CD14-positive monocyte (primary cell): ENCODE measurements at places on chromosomes 16 and 17.

- DNase-seq: no peak
Measured at GRCh38 chr17:56785405-56785804, 48.3 kb downstream of the C17orf67 start.

DNA sequence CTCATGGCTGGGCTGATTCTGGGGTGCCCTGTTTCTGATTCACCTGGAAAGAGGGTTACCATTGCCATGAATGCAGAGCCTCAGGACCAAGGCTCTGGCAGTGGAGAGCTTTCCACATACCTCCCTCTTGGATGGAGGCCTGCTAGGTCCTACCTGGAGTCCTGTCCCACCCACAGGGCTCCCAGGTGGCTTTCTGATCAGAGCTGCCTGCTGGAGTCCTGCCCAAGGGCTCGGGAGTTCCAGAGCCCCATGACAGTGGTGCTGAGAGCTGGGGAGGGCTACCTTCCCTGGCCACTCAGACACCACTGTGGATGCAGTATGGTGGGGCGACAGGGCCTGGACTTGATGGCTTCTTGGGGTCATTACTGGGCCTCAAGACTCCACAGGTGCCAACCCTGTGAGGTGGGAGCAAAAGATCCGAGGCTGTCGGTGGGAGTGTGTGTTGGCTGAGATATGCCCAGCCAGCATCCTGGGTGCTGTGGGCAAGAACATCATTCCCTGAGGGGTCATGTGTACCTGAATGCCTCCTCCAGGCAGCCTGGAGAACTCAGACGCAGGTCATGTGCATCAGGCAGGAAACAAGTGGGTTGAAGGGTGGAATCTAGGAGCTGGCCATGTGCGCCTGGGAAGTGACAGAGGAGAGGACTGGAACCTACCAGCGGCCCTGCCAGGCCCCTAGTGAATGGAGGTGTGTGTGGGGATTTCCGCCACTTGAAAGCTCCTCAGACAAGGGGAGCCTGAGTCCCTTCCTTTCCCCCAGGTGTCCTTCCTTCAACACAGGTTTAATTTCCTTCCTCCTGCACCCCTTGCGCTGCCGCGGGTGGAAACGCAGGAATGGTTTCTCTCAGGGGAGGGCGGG is 2.3 kb upstream of the WNT3 start:
- DNase-seq: no peak

DNA sequence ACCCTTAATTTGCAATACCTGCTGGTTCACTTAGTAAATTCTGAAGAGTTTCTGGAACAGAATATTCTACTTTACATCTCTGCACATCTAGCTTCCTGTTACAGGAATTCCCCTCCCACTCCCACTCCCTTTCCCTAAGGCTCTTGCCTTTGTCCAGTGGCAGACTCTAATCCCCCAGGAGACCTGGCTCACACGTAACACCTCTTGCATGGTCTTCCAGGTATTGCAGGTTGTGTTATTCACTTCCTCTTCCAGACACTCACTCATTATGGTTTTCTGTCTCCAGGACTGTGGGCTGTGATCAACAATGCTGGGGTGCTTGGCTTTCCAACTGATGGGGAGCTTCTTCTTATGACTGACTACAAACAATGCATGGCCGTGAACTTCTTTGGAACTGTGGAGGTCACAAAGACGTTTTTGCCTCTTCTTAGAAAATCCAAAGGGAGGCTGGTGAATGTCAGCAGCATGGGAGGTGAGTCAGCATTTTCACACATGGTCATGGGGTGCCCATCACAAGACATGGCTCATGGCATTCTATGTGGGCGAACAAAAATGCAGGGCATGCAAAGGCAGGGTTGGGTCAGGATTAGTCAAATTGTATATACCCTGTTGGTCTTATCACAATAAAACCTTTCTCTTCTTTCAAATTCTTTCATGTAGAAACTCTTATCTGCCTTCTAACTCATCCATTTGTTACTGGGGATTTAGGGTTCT is 35.8 kb downstream of the HSD17B2 start:
- no peak for DNase-seq

GRCh38 chr16:81069063-81069462 is 8.0 kb downstream of the C16orf46 start:
- DNase-seq: no peak

DNA sequence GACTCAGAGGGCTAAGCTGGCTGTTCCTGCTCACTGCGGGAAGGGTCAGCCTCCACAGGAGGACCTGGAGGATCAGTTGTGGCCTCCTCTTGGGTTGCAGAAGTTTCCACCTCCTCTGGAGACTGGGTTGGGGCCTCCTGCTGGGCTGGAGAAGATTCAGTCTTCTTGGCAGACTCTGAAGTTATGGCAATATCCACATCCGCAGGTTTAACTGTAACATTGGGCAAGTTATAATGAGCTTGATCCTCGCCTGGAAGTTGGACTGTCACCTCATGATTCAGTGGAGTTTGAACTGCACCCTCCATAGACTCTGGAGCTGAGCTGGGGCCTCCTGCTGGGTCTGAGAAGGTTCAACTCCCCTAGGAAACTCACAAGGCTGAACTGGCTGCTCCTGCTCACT is 47.6 kb upstream of the TMEM97 start:
- no peak for DNase-seq
